BE2C (cell line): ENCODE measurements at places on chromosomes 7 and 10.

GRCh38 chr10:88788924-88789323 lies 13.6 kb upstream of the LIPM start:
- DNase-seq: no peak

GRCh38 chr10:51020200-51020599 lies 54.1 kb upstream of the PRKG1 start:
- DNase-seq: no peak

- no peak for DNase-seq
Measured at GRCh38 chr7:141946796-141947195, at the start of gene CLEC5A. Gene CLEC5A (minus strand): TSS chr7:141946974. CDS start chr7:141946292, 682 bp downstream.

GRCh38 chr7:100679927-100680575 lies 6.5 kb downstream of the GNB2 start:
- DNase-seq: no peak

DNA sequence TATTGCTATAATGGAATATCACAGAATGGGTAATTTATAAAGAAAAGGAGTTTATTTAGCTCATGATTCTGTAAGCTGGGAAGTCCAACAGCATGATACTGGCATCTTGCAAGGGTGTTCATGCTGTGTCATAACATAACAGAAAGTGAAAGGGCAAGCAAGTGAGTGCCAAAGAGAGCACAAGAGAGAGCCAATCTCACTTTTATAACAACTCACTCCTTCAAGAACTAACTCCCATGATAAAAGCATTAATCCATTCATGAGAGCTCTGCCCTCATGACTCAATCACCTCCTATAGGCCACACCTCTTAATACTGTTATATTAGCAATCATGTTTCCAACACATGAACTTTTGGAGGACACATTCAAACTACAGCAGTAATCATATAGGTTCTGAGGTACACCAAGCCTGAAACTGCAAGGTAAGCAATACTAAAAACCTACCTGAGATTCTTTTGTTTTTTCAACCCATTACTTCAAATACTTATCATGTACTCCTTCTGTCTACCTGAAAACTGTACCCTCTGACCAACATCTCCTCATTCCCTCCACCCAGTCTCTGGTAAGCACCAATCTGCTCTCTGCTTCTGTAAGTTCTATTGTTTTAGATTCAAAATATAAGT lies 219.7 kb downstream of the MTERF1 start:
- DNase-seq: no peak

- no peak for DNase-seq
Measured at GRCh38 chr7:29270594-29271318, 76.2 kb downstream of the CHN2 start.

DNA sequence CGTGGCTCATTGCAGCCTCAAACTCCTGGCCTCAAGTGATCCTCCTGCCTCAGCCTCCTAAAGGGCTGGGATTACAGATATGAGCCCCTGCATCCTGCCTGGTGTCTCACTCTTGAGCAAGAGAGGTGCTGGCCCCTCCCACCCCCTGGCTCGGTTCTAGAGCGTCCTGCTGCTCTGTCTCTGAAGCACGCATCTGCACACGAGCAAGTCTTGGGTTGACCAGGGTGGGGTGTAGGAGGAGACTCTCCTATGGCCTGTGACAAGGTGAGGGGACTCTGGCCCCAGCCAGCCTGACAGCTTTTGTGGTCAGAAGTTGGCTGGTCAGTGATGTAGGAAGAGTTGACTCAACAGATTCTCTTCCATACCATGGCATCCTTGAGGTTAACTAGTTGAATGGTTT lies 110.7 kb upstream of the CARD11 start:
- DNase-seq: no peak

- peak; percentile 45 for DNase-seq
Measured at GRCh38 chr10:59234816-59235429, 58.5 kb downstream of the PHYHIPL start.

GRCh38 chr10:60910543-60910942 lies 33.4 kb downstream of the RHOBTB1 start:
- no peak for DNase-seq

DNA sequence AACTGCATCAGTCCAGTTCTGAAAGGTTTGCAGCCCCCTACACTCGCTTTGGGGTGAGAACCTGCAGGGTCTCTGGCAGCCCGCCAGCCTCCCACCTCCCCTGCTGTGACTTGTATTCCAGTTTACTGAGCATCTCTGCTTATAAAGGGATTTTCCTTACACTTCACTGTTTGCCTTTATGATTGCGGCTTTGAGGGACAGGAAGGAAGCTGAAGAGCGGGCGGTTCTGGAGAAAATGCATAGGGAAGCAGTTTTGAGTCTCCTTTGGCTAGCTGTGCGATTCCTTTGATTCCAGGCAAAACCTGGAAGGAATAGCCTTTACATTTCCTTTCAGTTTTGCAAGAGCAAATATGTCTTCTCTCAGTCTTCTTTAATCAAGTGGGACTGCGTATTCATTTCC lies 65.0 kb upstream of the TRIM8 start:
- no peak for DNase-seq

GRCh38 chr7:66323114-66323796 lies 118.1 kb downstream of the TPST1 start:
- no peak for DNase-seq

- DNase-seq: peak; percentile 83
Measured at GRCh38 chr7:141198194-141198958, 124.5 kb downstream of the TMEM178B start.

DNA sequence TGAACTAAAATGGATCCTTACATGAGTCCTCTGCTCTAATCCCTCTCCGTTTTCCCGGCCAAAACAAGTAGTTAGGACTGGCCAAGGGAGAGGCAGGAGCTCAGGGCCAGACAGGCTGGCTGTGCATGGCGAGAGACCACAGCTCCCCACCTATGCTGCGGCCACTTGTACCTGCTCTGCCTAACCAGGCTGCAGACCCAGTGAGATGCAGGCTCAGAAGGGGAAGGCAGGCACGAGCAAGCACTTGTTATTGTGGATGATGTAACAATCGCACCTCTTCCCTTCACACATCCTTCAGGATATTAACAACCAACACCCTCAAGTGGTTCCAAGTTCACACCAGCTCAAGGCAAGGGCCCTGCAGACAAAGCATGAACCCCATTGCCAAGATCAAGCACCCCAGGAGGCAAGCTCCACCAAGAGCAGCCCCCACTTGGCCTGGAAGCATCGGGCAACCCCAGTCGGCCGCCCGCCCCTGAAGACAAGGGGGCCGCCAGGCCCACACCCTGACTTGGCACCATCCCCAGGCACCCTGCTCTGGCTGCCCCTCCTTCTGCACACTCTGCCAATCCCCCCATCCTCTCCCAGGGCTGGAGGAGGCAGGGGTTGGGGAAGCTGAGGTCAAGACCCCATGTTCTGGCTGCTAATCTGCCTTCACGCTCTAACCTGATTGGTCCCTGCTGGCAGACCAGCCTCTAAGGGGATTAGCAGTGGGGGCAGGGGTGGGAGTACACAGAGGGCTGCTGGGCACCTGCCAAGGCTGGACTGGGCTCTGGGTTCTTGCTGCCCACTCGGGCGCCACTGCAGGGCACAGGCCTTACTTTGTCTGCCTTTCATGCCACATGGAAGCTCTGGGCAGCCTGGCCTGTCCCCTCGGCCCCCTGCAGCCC lies 111.3 kb downstream of the SLIT1 start:
- DNase-seq: peak; percentile 27

- DNase-seq: no peak
Measured at GRCh38 chr10:44197646-44198045, 187.3 kb downstream of the CXCL12 start.

GRCh38 chr10:105534086-105534485 lies 893.0 kb downstream of the SORCS3 start:
- DNase-seq: no peak
